ENCODE measurements at places on chromosomes 7 and 10.

GRCh38 chr7:22317632-22318031 is 39.3 kb downstream of the RAPGEF5 start:
- no peak for DNase-seq

- DNase-seq, result no peak
Observed at GRCh38 chr10:100485801-100486495, 23.1 kb downstream of the WNT8B start.

DNA sequence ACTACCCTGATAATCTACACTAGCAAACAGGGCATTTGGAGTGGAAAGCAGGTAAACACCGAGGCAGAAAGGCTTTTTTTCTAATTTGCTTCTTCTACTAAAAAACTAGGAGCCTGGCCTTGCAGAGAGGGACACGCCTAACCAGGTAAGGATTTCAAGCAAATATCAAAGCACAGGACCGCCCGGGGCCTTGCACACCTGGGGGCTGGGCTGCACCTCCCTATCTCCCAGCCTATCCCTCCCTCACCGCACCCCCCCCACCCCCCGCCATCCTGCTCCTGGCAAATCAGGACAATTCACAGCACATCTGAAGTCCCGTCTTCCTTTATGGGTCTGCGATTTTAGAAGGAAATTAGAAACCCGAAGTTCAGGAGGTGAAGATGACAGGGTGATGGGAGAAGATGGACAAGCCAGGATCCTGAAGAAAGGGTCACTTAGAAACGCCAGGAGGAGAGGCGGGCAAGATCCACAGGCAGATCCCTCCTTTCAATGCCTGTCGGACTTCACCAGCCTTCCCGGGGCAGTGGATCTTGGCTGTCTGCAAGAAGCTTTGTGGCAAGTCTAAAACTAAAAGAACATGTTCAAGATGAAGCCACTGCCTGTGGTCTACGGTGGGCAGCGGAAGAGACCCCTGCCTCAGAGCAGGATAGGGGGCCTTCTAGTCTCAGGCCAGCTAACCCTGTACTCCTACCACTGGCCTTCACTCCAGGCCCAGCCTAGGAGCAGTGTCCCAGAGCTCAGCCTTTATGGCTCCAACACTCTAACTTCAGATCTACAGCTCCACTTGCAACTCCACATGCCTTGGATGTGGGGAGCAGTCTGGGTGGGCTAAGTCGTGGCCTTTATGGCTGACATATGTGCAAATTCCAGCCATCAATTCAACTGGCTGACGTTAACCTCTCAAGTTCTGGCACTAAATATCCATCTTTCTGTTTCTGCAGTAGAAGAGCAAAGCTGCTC is 43.9 kb downstream of the TNS3 start:
- DNase-seq, result no peak

GRCh38 chr7:91720260-91720937 is 160.1 kb downstream of the MTERF1 start:
- no peak for DNase-seq

DNA sequence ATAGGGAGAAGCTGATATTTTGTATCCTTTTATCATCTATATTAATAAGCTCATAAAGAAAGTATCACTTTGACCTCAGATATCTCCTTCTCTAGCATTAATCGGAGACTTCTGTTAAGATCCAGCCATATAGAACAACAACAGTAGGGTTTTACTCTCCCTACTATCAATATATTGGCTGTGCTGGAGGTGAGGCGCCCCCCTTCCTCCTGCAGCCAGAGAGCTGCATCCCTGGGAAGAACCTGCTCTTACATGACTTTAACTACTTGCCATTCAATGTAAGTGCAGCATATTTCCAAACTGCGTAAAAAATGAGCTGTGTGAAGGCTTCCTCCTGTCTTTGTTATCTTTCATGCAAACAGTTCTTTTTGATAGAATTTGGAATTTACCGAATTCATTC is 247.8 kb downstream of the SDK1 start:
- no peak for DNase-seq

DNA sequence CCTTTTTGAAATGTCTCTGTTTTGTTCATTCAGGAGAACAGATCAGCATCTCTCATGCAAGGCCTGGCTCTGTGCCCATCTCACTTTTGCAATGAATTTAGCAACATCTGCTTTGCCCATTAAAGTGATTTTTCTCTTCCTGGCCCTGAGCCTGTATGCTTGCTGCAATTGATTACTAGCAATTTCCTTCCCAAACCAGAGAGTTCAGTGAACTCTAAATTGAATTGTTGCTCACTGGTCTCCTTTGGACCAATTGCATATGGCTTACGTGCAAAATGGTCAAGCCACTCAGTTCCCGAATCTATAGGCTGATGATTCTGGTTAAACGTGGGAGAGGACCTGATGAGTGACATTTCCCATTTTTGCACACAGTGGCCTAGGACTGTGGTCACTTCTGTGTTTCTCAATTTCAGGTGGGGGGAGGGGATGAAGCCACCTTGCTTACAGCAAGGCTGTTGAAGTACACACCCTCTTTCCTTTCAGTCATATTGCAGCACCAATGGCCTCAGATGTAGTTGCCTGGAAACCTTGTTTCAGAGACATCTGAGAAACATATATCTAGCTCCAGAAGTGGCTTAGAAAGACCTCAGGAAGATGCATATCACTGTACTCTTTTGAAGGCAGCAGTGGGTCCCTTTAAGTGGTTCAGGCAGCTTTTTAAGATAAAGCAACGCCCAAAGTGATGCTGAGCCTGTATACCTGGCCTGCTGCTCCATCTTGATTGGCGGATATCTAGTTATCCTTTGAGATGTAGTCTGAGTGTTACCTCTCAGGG is 201.4 kb downstream of the PTEN start:
- no peak for DNase-seq

Measured in T-helper 9 cell (primary cell).